ENCODE measurements at places on chromosomes 3 and 15.
A peak's percentile ranks its signal among the peaks of the same experiment; 100 is the strongest.

GRCh38 chr3:58585005-58585786, 8.0 kb upstream of the FAM107A start:
- H3K36me3 ChIP-seq, result peaks cover 5% of the 10 kb centered on the region
- H3K27ac ChIP-seq, result no peak overlapping the region
- H3K4me3 ChIP-seq, result peak overlapping the region; percentile 81
- H3K4me1 ChIP-seq, result peaks cover 12% of the 10 kb centered on the region
- peaks cover 51% of the 10 kb centered on the region for H3K27me3 ChIP-seq

GRCh38 chr3:55678546-55679216, 191.6 kb upstream of the WNT5A start:
- no peak overlapping the region for H3K27ac ChIP-seq
- H3K36me3 ChIP-seq, result no peaks in the 10 kb centered on the region
- peaks cover 1% of the 10 kb centered on the region for H3K4me1 ChIP-seq

GRCh38 chr3:9878700-9879099, 1.4 kb downstream of the CIDEC start:
- H3K4me3 ChIP-seq, result no peak overlapping the region
- no peak for DNase-seq
- no peak overlapping the region for H3K27ac ChIP-seq
- H3K4me1 ChIP-seq, result no peaks in the 10 kb centered on the region
- peaks cover 4% of the 10 kb centered on the region for H3K27me3 ChIP-seq

GRCh38 chr15:39331584-39331983, 249.3 kb upstream of the THBS1 start:
- no peak overlapping the region for H3K4me3 ChIP-seq
- no peak overlapping the region for H3K27ac ChIP-seq
- H3K36me3 ChIP-seq, result no peaks in the 10 kb centered on the region
- peaks cover 3% of the 10 kb centered on the region for H3K27me3 ChIP-seq
- no peaks in the 10 kb centered on the region for H3K4me1 ChIP-seq
